BJ (cell line): ENCODE measurements at places on chromosomes 6 and 20.

GRCh38 chr6:14638906-14639761 lies 521.6 kb downstream of the CD83 start:
- DNase-seq, result no peak

GRCh38 chr6:144683216-144684070 lies 398.3 kb downstream of the UTRN start:
- DNase-seq, result no peak

- no peak for DNase-seq
Measured at GRCh38 chr20:1500496-1500895, 9.3 kb upstream of the SIRPB2 start.

- DNase-seq, result no peak
Measured at GRCh38 chr6:98579079-98579478, 255.3 kb upstream of the POU3F2 start.

GRCh38 chr6:1384549-1385128 lies 4.7 kb upstream of the FOXF2 start:
- no peak for DNase-seq

DNA sequence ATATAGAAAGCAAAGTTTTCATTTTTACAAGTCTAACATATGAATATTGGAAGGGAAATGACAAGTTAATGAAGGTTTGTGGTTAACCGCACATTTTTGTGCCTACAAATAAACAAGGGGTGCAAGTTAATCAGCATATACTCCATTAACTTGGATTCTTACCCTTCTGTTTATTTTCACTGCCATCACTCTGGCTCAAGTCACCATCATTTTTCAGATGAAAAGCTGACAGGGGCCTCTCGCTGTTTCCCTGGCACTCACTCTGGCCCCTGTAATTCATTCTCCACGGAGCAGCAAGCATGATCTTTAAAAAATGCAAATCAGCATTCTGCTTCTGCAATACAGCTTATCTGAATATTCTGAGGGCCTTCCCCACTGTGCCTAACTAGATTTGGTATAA lies 29.8 kb downstream of the APCDD1L start:
- DNase-seq, result no peak

DNA sequence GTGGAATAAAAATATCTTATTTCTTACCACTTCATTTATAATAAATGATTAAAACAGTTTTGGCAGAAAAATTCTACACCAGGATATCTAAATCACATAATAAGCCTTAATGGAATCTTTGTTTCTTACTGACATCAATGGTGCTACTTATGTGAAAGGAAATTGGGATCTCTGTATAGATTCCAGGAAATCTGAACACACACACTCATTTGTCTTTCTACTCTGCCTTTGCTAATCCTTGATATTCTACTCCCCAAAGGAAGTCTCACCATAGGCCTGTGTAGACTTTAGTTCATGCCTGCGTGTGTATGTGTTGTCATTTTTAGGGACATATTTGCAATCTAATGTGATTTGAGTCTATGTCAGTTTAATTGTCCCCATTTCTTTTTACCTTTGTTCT lies 7.9 kb downstream of the ADGRB3 start:
- DNase-seq, result no peak

- no peak for DNase-seq
Measured at GRCh38 chr6:45666846-45667245, 289.1 kb upstream of the SUPT3H start.

DNA sequence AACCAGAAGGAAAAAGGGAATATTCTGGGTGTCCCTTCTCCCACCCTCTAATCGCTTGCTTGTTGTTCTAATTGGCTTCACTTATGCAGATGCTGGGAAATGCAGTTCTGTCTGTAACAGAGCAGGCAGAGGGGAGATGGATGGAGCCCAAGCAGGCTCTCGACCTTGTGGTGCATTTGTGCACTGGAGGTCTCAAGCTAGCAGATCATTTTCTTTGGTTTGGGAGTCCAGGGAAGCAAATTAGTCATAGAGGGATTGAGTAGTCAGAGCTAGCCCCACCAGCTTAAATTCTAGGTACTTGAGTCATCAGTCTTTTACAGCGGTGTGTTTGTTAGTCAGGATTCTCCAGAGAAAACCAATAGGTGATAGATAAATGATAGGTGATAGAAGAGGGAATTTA lies 234.7 kb upstream of the ECI2 start:
- DNase-seq, result peak; percentile 70

- DNase-seq, result no peak
Measured at GRCh38 chr6:19988555-19988954, 151.4 kb downstream of the ID4 start.

GRCh38 chr6:54403096-54403495 lies 94.9 kb downstream of the TINAG start:
- no peak for DNase-seq
